ENCODE measurements at places on chromosomes 5 and 9.

DNA sequence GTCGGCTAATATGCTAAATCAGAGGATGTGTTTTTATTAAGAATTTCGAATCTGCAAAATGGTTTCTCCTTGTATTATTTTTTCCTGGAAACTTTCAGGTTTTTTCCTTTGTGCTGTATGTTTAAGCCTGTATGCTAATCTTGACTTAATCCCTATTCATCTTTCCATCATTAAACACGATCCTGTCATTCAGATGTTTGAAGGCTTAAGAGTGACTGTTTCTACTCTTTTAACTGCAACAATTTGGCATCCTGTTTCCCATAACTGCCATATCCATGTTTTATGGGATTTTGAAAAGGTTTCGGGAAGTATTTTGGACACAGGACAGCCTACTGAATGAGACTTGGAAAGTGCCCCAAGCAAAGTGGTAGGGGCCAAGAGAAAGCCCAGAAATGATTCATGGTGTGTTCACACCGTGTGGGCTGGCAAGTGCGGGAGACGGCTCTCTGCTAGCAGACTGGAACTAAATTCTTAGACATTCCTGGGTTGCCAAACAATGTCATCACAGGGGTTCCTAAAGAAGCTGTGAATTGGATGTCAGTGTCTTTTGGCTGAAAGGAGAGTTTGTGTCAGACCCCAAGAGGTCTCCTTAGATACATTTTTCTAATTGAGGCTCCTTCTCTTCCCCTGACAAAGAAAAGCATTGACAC lies 125.4 kb upstream of the ADAMTS16 start:
- DNase-seq = no peak

DNA sequence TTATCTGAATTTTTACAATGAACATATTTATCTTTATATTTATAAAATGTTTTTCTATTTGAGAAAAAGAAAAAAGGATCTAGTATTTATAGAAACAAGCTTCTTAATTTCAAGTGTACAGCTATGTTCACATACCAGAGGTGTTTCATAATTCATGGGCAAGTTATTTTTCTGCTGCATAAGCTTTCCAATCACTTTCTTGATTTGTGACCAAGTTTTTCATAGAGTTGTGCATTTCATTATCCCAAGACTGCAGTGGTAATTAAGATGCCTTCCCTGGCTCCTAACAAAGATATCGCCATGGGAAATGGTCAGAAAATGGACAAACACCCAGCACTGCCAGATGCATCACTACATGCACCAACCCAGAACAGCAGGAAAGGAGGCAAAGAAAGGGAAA lies 124.6 kb downstream of the GNAQ start:
- no peak for DNase-seq

GRCh38 chr5:113546703-113547183 lies 33.2 kb downstream of the YTHDC2 start:
- peak; percentile 5 for DNase-seq

- no peak for DNase-seq
Observed at GRCh38 chr9:98720402-98720801, 11.7 kb upstream of the GABBR2 start.

DNA sequence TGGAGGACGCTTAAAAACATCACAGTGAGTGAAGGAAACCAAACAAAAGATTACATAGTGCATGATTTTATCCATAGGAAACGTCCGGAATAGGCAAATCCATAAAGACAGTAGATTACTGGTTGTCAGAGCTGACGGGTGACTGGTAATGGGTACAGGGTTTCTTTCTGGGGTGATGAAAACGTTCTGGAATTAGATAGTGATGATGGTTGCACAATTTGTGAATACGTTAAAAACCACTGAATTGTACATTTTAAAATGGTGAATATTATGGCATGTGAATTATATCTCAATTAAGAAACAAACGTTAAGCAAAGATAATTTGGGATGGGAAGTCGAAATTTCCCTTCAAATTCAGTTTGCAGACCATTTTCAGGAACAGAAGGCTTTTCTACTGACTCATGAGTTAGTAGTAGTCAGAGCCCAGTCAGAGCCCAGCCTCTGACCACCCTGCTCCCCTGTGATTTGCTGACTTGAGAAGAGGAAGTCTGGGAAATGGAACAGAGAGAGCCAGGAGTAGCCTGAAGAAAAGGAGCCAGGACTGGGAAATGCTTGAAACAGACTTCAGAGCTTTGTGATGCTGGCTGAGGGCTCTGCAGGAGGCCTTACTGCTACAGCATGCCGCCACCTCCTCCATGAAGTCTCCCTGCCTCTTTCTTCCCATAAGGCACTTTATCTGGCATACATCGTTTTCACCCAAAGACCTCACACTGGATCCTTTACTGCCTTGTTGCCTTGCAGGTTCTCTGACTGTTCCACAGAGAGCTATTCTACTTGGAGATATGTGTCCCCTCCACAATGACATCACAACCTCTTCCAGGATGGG lies 46.4 kb upstream of the CTNNA1 start:
- DNase-seq = no peak

GRCh38 chr9:128323212-128323730 lies 632 bp downstream of the COQ4 start:
- no peak for DNase-seq

DNA sequence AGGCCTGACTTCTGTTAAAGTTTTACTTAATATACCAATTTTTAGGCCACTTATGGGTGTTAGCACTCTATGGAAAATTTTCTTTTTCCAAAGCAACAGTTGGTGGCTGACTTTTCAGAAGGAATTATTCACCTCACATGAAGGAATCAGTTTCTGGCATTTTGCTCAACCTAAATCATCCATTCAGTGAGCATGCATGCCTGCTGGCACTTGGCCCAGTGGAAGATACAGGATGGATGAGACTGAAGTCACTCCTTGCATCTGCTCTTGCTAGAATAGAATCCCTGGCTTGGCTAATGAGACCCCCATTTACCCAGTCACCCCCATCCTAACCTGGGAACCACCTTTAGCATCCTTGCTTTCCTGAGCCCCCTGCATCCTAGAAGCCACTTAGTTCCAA lies 131.7 kb downstream of the WDR41 start:
- no peak for DNase-seq

- no peak for DNase-seq
Observed at GRCh38 chr5:126488443-126489065, 65.3 kb downstream of the GRAMD2B start.

DNA sequence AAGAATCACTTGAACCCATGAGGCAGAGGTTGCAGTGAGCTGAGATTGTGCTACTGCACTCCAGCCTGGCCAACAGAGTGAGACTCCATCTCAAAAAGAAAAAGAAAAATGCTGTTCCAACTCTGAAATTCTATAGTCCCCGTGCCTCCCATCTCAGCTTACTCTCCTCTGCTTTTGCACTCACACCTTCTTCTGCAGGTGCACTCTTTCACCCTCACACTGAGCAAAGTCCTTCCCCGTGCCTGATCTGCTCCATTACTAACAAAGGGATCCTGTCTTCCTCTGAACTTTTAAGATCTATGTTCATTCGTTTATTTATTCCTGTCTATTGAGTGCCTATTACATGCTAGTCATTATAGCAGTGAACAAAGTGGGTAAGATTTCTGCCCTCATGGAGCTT lies 47.8 kb downstream of the SUSD1 start:
- DNase-seq = no peak

GRCh38 chr5:23208959-23209431 lies 298.4 kb upstream of the PRDM9 start:
- peak; percentile 52 for DNase-seq

DNA sequence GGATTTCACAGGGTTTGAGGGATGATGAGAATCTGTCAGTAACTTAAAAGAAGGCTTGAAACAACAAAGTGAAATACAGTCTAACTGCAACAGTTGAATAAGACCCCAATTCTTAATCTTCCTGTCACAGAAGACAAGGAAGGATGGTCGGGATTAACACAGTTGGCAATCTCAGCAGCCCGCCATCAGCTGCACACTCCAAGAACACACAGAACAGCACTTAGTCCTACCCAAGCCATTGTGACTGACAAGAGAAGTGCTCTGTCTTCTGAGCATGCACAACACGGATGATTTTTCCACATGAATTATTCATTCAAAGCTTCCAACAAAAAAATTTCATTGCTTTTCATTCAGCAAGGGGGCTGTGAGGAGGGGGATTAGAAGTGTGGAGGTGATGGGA lies 576.1 kb downstream of the TLE4 start:
- DNase-seq = no peak

DNA sequence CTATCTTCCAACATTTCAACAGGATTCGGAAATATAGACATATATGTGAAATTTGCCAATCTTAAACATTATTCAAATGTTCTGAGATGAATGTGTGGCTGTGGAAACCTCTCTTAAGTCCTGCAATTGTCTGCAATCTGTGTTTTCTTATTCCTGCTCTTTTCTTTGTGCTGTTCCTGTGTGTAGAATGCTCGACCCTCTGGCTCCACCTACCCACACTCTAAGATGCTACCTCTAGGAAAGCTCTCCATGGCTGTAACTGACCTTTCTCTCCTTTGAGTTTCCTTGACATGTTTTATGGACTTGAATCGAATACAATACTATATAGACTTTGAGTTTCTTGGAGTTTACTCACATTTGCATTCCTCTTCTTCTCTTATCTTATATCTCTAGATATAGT lies 120.6 kb upstream of the ASTN2 start:
- DNase-seq = no peak

- no peak for DNase-seq
Observed at GRCh38 chr5:91018200-91018599, 364.9 kb downstream of the ARRDC3 start.

- DNase-seq = no peak
Observed at GRCh38 chr5:25540628-25541027, 895.9 kb upstream of the CDH10 start.

DNA sequence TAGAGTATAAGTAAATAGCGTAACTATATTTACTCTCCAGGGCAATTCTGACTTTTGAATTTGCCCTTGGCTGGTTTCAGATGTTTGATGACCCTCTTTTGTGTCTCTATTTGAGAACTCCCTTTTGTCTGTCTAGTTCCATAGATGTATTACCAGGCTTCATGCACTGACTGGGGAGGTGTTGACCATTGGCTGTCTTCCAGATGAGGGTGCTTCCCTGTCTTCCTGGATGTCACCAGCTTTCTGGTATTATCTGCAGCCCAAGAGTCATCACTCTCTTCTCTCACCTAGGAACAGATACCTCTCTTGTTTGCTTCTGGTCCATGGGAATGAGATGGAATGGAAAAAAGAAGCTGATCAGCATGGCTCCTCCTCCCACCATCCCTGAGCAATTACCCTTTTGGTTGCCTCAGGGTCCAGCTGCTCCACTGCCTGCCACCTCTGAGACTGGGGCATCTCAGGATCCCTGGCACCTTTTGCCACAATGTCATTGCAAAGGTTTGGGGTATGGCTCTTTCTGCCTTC lies 58.7 kb upstream of the TMED7 start:
- no peak for DNase-seq

DNA sequence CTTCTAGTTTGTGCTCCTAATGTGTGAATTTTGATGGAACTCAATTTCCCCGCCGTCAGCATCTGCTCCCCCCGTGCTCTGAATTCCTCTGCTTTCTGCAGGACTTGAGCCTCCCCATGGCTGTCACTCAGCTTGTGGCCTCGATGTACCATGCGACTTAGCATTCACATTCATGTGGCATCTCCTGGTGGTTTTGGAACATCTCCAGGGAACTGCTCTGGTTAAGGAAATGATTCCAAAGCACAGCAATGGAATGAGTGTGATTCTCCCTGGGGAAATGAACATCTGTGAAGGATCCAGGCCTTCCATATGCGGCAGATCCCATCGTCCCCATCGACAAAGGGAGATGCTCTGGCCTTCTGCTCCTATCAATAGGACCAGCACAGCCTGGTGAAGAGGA lies 119.0 kb downstream of the ENTREP1 start:
- DNase-seq = no peak

GRCh38 chr9:129126749-129127618 lies 15.8 kb downstream of the PTPA start:
- no peak for DNase-seq

DNA sequence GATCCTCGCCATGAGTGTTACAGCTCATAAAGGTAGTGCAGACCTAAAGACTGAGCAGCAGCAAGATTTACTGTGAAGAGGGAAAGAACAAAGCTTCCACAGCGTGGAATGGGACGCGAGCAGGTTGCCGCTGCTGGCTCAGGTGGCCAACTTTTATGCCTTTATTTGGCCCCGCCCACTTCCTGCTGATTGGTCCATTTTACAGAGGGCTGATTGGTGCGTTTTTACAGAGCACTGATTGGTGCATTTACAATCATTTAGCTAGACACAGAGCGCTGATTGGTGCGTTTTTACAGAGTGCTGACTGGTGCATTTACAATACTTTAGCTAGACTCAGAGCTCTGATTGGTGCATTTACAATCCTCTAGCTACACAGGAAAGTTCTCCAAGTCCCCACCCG lies 13.9 kb downstream of the PLK2 start:
- DNase-seq = no peak

- no peak for DNase-seq
Observed at GRCh38 chr9:105006514-105006913, 78.6 kb upstream of the ABCA1 start.

DNA sequence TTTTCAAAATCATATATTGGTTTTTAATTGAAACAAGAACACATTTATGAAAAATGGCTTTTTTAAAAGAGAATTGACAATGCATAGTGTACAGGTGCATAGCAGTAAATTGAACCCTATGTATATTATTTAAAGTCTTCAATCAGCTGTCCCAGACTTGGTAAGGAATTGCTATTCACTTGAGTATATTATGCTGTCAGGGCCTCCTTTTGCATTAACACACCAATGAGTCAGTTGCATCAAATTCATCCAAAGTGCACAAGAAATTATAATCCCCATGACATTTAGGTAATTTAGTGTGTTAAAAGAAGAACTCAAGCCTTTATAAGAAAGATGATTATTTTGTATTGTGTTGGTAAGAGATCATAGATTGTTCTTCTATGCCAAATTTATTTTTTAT lies 748.8 kb upstream of the RIOK2 start:
- no peak for DNase-seq

- DNase-seq = no peak
Observed at GRCh38 chr5:175752826-175753535, 95.1 kb downstream of the HRH2 start.

- DNase-seq = peak; percentile 19
Observed at GRCh38 chr5:149632311-149633251, 51.3 kb downstream of the ARHGEF37 start.

GRCh38 chr9:88749420-88749819 lies 214.4 kb downstream of the NXNL2 start:
- DNase-seq = no peak

DNA sequence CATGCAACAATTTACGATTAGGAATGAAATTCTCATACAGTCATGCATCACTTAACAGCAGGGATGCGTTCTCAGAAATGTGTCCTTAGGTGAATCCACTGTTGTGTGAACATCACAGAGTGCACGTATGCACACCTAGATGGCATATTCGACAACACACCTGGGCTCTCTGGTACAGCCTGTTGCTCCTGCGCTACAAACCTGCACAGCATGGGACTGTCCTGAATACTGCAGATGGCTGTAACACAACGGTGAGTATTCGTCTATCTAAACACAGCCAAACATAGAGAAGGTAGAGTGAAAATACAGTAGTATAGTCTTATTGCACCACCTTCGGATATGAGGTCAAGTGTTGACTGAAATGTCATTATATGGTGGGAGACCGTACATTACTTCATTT lies 44.0 kb upstream of the LCP2 start:
- no peak for DNase-seq

Measured in activated CD4-positive, alpha-beta T cell treated with anti-CD3 and anti-CD28 coated beads, Interleukin-2, Interleukin-6, amounts not matched to agents 100 ng/mL and 50 ng/mL, durations not matched to agents 16 hours and 8 hours (primary cell).